Transverse colon (tissue), 4 donors: ENCODE measurements at places on chromosomes 5 and 9. TPM values are rescaled to one million over a fixed set of nuclear protein-coding genes. Genes with fewer than 3 reads are reported as not detected.

Gene CDKN2B
- total RNA-seq, result 430 TPM

DNA sequence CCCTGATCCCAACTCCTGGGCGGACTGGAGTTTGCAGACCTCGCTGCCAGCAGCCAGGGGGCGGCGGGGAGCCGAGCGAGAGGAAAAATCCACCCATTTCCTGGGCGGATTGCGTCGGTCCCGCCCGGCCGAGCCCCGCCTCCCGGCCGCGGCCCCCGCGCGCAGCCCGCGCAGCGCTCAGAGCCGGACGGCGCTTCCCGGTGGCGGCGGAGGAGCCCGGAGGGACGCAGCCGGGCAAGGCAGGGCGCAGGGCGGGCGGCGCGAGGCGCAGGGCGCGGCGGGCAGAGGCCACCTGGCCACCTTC, at the start of gene OLFM1:
OLFM1 (plus strand) TSS at position 180 of the 304 bp plus-strand sequence. CDS start 322 bp downstream, outside the sequence.
- DNase-seq, result peak; percentile 68
- H3K27ac ChIP-seq, result no peak within 1 kb of the TSS
- peaks cover 34% of the 10 kb centered on the region for H3K27me3 ChIP-seq
- no peaks in the 10 kb centered on the region for H3K36me3 ChIP-seq

Gene PCDHA7
- total RNA-seq, result 0.37 TPM

Gene ZNF169
- total RNA-seq, result 8.6 TPM

Gene ARL14EPL
- not detected for total RNA-seq

DNA sequence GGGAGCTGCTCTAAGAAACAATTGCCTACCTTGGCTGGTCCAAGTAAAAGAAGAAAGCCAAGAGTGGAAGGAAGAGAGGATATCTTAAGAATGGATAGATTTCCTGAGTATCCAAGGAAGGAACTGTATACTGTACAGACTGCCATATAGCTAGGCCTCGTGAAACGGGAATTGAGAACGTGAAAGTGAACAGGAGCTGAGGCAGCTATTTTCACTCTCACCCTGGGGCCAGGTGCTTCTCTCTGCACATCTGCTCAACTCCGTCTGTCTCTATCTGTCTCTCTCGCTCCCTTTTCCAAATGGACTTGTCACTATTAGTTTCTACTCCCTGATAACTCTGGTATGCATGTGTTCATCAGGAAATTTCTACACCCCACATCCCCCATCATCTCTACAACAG, 35.9 kb upstream of the TESK1 start:
- H3K4me1 ChIP-seq, result peaks cover 2% of the 10 kb centered on the region
- no peaks in the 10 kb centered on the region for H3K36me3 ChIP-seq
- no peak for DNase-seq
- H3K4me3 ChIP-seq, result no peak overlapping the region
- no peaks in the 10 kb centered on the region for H3K27me3 ChIP-seq

Gene RASGRF2
- total RNA-seq, result 2.7 TPM

- no peak overlapping the region for H3K27ac ChIP-seq
- H3K4me1 ChIP-seq, result no peaks in the 10 kb centered on the region
- DNase-seq, result no peak
Observed at GRCh38 chr9:14485366-14485765, 171.4 kb upstream of the NFIB start.

DNA sequence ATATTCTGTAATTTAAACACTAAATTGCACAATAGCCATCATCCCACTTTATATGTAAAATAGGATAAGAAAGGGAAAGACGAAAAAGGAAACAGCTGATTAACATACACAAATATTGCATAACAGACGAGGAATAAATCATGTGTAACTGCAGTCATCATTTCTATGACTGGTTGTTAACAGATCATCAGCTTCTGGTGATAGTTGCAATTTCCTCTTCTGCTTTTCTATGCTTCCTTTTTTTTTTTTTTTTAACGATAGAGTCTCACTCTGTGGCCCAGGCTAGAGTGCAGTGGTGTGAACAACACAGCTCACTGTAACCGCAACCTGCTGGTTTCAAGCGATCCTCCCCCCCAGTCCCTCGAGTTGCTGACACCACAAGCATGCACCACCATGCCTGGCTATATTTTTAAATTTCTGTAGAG, 22.5 kb upstream of the JAKMIP2 start:
- no peaks in the 10 kb centered on the region for H3K4me1 ChIP-seq
- H3K4me3 ChIP-seq, result no peak overlapping the region
- no peaks in the 10 kb centered on the region for H3K36me3 ChIP-seq
- no peaks in the 10 kb centered on the region for H3K27me3 ChIP-seq
- no peak overlapping the region for H3K27ac ChIP-seq
